Stimulated activated CD4-positive, alpha-beta T cell treated with anti-CD3 and anti-CD28 coated beads, Interleukin-15, amount 100 ng/mL, for 1 hour (primary cell): ENCODE measurements at places on chromosomes 13 and 19.

DNA sequence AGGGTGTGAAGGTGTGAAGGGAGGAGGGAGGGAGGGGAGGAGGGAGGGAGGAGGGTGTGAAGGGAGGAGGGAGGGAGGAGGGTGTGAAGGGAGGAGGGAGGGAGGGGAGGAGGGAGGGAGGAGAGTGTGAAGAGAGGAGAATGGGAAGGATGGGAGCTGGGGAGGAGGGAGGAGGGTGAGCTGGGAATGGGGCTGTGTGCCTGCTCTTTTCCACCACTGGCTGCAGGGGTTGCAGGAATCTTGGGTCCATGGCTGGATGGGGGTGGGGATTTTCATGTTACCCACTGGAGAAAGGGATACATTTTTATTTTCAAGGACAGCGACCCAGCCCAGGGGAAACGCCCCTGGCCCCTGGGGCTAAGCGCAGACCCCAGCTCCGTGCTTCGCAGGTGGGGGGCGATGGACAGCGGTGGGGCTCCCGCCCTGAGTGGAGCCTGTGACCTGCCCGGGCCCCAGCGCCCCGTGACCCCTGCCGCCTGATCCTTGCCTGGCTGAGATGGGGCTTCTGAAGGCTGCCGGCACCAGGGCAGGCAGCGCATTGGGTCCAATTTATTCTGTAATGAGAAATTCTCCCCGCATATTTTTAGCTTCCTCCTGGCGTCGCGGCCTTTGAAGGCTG is 3.0 kb upstream of the EFNA2 start:
- DNase-seq: no peak

DNA sequence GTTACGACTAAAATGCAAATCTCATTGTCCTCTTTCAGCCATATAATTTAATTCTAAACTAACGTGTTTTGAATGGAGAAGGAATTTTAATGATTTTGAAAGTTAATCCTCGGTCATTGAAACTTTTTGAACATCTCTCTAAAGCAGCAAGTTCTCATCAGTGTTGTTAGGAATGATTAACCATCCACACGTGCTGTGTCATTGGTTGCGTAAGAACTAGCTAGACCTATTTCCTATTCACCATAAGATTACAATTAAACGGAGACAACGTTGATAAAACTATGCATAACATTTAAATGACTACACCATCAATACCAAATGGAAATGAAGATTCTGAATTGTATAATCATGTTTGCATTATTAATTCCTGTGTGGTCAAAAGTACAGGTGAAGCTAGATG is 155.6 kb upstream of the IRS2 start:
- no peak for DNase-seq

DNA sequence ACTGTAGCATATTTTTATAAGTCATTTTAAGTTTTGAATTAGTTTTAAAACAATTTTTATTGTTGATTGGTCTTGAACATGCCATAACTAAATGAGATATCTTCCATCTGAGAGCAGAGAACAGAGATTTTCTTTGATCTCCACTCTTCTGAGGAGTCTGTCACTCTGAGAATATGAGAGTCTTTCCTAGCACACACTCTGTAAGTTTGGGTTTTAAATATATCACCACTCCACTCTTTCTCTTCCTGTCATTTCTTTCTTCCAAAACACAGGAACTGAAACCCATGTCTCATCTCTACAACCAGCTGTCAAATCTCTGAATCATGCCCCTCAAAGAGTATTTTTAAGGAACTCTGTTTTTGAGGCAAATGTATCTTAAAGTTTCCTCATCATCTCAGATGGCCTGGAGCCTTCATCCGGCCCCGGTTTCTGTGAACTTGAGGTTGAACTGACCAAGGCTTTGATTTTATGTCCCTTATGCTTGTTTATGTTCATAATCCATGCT is 698.2 kb upstream of the SGCG start:
- no peak for DNase-seq

GRCh38 chr13:49540552-49540951 is 44.8 kb downstream of the PHF11 start:
- DNase-seq: no peak

- DNase-seq: no peak
Observed at GRCh38 chr19:13989487-13989886, 16.6 kb downstream of the RFX1 start.

GRCh38 chr13:98059276-98059675 is 83.6 kb upstream of the FARP1 start:
- no peak for DNase-seq

- peak; percentile 45 for DNase-seq
Observed at GRCh38 chr13:30463787-30464495, 1.8 kb downstream of the HMGB1 start.

- DNase-seq: no peak
Observed at GRCh38 chr13:23771552-23771951, 117.6 kb downstream of the MIPEP start.

DNA sequence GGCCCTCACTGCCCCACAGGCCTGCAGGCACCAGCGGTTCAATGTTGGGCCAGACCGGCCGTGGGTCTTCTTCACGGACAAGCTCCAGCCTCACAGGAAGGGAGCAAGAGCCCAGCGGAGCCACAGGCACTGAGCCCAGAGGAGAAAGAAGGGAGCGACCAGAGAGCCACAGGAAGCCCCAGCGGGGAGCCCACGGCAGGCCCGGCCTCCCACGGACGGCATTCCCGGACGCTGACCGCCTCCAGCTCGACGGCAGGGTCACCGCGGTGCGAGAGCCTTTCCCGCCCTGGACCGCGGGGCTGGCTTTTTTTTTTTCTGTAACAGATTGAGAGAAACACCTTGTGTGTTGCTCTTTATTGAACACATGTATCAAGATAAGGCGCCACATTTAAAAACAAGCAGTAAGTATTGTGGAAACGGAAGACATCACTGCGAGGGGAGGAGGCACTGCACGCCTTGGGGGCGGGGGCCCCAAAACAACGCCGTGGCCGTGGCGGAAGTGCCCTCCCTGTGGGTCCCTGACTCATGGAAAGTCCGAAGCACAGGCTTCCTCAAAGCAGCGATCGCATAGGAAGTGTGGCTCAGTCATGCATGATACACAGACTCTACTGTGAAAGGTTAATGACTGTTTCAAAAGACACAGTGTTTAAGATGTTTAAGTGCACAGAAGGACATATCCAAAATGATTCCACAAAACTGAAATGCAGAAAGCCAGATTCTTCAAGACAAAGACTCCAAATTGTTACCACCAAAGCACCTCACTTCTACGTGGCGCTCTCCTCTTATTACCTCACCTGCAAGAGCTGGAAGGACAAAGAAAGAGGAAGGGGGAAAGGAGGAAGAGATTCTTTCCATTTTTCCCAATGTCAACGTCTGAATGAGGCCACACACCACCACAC is 3.5 kb downstream of the RASA3 start:
- peak; percentile 87 for DNase-seq

- DNase-seq: no peak
Observed at GRCh38 chr13:29464105-29464679, 131.3 kb downstream of the SLC7A1 start.

- no peak for DNase-seq
Observed at GRCh38 chr19:53947624-53948023, 15.1 kb upstream of the CACNG8 start.

GRCh38 chr13:49638030-49638743 is 9.9 kb downstream of the ARL11 start:
- no peak for DNase-seq

DNA sequence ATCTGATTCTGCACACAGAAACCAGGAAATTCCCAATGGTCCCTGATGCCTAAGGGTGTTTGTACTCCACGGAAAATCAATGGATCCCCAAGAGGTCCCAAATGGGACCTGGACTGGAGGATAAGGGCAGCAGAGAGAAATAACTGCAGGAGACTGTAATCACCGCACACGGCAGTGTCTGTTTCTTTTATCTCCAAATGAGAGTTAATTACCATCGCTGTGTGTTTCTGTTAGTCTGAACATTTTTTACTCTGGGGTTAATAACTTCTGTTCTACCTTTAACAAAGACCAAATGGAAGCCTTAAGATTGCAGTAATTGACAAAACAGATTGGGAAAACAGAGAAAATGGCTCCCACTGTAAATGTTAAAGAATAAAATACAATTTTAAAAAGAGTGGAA is 320.9 kb downstream of the DCLK1 start:
- DNase-seq: no peak

DNA sequence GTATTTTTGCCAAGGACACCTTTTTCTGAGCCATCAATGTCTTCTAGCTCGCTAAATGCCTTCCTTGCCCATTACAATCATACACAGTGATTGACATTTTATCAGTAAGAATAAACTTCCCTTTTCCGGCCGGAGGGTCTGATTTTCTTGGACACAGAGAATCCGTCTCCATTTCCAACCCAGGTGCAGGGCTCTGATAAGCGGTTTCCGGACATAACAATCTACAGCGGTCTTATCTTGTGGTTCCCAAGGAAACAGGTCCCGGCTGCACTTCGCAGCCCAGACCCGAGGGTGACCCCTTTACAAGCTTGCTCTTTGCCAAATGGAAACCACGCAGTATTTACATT is 5.1 kb upstream of the ZNF77 start:
- no peak for DNase-seq

DNA sequence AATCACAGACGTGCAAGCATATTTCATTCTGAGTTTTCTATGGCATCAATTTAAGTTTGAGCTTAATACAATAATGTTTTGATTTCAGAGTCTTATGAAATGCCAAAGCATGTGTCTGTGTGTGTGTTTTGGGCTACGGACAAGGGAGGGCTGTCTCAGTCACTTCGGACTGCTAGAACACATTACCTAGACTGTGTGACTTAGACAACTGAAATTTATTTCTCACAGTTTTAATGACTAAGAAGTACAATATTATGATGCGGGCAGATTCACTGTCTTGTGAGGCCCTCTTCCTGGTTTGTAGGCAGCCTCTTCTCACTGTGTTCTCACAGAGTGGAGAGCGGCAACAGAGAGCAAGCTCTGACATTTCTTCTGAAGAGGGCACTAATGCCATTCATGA is 1202.0 kb downstream of the EFNB2 start:
- no peak for DNase-seq

GRCh38 chr13:41008349-41008980 is 10.7 kb downstream of the ELF1 start:
- DNase-seq: no peak

DNA sequence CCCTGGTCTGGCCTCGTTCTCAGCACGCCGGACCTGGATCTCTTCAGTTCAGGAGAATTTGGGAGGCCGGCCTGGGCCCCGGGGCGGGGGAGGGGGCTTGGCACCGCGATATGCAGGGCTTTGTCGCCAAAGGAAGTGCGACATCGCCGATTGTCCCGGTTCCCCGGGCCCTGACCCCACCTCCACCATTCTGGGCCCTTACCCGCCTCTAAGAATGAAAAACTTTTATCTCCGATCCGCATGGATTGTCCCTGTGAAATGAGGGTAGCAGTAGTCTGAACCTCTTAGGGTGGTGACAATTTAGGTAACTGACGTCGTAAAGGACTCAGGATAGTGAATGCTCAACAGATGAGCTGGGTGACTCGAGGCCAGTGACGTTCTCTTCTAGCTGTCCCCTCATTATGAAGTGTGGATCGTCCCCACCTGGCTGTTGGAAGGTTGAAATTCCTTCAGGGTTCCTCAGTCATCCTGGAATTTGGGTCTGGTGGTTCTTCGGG is 650 bp downstream of the DDA1 start:
- DNase-seq: no peak

GRCh38 chr13:33721724-33722123 is 96.2 kb upstream of the RFC3 start:
- DNase-seq: no peak

- no peak for DNase-seq
Observed at GRCh38 chr13:48653472-48653939, at the start of gene CYSLTR2. CYSLTR2 (plus strand) TSS chr13:48653929; CDS start chr13:48706818, 52,889 bp downstream.

DNA sequence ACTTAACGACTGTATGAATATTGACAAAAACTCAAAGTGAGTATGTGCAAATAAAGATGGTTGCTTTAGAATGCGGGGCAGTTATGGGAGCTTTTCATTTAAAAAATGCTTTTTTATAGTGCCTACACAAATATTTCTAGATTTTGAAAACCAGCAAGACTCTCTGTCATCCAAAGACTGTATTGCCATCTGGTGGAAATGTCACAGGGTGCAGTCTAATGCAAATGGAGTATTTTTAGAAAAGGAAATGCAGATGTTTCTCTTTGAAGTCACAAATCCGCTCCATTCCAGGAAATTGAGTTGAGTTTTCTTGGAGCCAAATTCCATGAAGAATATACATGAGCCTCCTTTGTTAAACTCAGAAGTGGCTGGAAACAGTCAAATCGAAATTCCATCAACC is 2.3 kb upstream of the C1QTNF9B start:
- DNase-seq: no peak

GRCh38 chr19:48506138-48506733 is 5.4 kb downstream of the LMTK3 start:
- no peak for DNase-seq

DNA sequence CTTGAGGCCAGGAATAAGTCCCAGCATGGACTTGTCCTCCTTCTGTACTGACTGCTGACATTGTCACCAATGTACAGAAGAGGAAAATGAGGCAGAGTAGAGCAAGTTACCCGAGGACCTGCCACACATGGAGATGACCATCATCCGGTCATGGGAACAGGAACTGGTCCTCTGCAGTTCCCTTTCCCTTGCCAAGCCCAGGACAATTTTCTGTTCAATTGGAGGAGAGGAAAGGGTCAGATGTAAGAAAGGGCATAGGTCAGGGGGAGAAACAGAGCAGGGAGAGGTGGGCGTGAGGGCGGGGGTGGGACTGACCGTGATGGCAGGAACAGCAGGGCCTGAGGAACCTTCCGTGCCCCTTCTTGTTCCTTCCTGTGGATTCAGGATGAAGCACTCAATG is 18.6 kb downstream of the PHLDB3 start:
- DNase-seq: no peak
